Endothelial cell of umbilical vein (primary cell): ENCODE measurements at places on chromosomes 5 and 9. TPM values are rescaled to one million over a fixed set of nuclear protein-coding genes. Genes with fewer than 3 reads are reported as not detected.

- no peaks in the 10 kb centered on the region for H3K36me3 ChIP-seq
- no peak for DNase-seq
- no peak overlapping the region for H3K4me3 ChIP-seq
- no peak overlapping the region for H3K27ac ChIP-seq
- H3K4me1 ChIP-seq: no peaks in the 10 kb centered on the region
Measured at GRCh38 chr5:84565866-84566265, 181.2 kb upstream of the EDIL3 start.

Gene NUTM2G
- not detected in 2 replicates for total RNA-seq

DNA sequence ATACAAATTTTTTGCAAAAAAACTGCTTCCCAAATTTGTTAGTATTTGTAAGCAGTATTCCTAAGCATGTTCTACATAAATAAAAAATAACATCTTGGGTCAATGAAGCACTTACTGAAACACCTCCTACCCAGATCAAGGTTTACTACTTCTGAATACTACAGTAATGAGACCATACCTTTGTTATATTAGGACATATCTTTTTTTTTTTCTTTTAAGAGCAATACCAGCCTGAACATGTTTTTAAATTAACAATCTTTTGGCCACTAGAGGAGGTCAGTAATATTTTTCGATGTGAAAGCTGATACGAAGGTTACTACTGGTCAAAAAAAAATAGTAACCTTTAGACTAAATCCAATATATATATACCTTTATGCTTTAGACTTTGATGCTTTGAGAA, 72.7 kb downstream of the CERT1 start:
- DNase-seq: no peak
- H3K4me1 ChIP-seq: no peaks in the 10 kb centered on the region
- H3K4me3 ChIP-seq: no peak overlapping the region
- no peaks in the 10 kb centered on the region for H3K27me3 ChIP-seq
- no peak overlapping the region for H3K27ac ChIP-seq

Gene RNF183
- not detected in 2 replicates for total RNA-seq

GRCh38 chr9:115891929-115892328, 261.7 kb upstream of the PAPPA start:
- H3K27ac ChIP-seq: no peak overlapping the region
- no peak for DNase-seq
- H3K4me3 ChIP-seq: no peak overlapping the region
- no peaks in the 10 kb centered on the region for H3K27me3 ChIP-seq

DNA sequence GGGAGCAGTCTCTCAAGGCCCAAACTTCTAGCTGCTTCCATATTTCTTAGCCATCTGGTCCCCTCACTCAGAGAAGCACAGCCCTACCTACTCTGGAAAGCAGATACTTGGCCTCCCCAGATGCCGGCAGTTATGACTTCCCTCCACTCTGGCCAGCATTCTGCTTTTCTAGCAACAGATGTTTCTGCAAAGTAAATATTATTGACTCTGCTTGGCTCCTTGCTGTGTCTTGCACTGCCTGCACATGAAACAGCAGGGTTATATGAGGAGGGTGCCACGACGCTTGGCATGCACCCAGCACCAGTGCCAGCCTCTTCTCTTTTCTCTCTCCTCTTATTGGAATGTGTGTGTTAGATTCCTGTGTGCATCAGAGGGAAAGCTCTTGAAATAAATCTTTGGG, 99.7 kb downstream of the ARHGAP26 start:
- H3K4me1 ChIP-seq: peaks cover 31% of the 10 kb centered on the region
- DNase-seq: peak; percentile 55
- H3K36me3 ChIP-seq: no peaks in the 10 kb centered on the region
- H3K27me3 ChIP-seq: no peaks in the 10 kb centered on the region
- H3K27ac ChIP-seq: no peak overlapping the region

GRCh38 chr9:78316166-78316892, 19.4 kb downstream of the PSAT1 start:
- peaks cover 2% of the 10 kb centered on the region for H3K4me1 ChIP-seq
- DNase-seq: no peak
- no peaks in the 10 kb centered on the region for H3K36me3 ChIP-seq
- H3K27me3 ChIP-seq: no peaks in the 10 kb centered on the region

DNA sequence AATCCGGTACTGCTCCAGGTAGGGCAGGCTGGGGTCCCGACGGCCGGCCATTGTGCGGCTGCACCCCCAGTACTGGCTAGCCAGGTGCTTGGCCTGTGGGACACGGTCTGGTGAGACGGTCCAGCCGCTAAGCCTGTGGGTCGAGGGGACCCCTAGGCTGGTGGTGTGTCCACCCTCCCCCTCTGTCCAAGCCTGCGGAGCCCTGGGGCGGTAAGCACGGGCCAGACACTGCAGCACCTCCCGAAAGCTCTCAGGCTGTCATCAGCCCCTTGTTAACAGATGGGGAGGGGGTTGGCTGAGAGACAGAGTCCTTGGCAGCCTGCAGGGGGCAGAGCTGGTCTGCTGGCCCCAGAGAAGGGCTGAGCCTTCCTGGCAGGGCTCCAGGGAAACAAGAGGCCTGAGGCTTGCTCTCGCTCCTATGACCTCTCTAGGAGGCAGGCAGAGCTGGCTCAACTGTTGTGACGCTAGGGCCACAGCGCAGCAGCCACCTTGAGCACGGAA, 11.8 kb upstream of the MRNIP start:
- no peaks in the 10 kb centered on the region for H3K4me1 ChIP-seq
- no peak overlapping the region for H3K27ac ChIP-seq
- H3K36me3 ChIP-seq: peaks cover 2% of the 10 kb centered on the region
- no peaks in the 10 kb centered on the region for H3K27me3 ChIP-seq
- peak; percentile 54 for DNase-seq

DNA sequence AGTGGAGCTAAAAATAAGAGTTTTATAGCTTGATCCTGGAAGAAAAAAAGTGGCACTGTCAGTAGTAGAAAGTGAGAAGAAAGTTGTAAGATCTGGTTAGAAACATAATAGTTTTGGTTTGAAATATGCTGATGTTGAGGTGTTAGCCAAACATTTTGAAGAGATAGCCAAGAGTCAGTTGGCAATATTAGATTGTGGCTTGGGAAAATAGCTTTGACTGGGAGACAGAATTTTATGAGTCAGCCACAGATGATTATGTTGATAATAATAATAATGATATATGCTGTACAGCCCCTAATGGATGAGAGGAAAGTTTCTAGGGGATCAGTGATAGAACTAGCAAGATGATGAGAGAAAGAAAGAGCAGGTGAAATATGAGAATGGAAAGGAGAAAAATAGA, 12.4 kb upstream of the CDH18 start:
- no peak overlapping the region for H3K4me3 ChIP-seq
- no peaks in the 10 kb centered on the region for H3K4me1 ChIP-seq
- no peak overlapping the region for H3K27ac ChIP-seq
- H3K36me3 ChIP-seq: no peaks in the 10 kb centered on the region
- DNase-seq: no peak

GRCh38 chr9:108850293-108850897, 5.4 kb downstream of the ACTL7B start:
- no peaks in the 10 kb centered on the region for H3K27me3 ChIP-seq
- H3K4me1 ChIP-seq: no peaks in the 10 kb centered on the region
- DNase-seq: peak; percentile 34
- H3K4me3 ChIP-seq: no peak overlapping the region
- H3K36me3 ChIP-seq: no peaks in the 10 kb centered on the region

Gene FBLL1
- 0.44 and 0.48 TPM in 2 replicates for total RNA-seq

DNA sequence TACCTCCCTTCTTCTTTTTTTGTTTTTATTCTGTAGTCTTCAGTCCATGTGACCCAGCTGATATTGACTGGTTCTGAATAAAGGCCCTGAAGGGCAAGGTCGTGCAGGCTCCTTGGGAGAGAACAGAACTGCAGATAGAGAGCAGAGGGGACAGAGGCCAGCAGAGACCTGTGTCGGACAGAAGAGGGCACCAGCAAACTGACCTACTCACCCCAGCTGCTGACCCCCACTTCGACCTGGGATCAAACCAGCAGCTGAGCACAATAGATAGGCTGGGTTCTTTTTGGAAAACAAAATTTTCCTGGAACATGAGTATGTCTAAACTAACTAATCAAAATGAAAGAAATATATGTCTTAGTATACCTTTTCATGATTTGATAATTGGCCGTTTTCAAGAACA, 695.1 kb downstream of the NR2F1-AS1 start:
- H3K36me3 ChIP-seq: no peaks in the 10 kb centered on the region
- H3K4me3 ChIP-seq: no peak overlapping the region
- no peak overlapping the region for H3K27ac ChIP-seq
- H3K27me3 ChIP-seq: no peaks in the 10 kb centered on the region
- H3K4me1 ChIP-seq: no peaks in the 10 kb centered on the region
- no peak for DNase-seq
